ENCODE measurements at places on chromosomes 16 and 17.

DNA sequence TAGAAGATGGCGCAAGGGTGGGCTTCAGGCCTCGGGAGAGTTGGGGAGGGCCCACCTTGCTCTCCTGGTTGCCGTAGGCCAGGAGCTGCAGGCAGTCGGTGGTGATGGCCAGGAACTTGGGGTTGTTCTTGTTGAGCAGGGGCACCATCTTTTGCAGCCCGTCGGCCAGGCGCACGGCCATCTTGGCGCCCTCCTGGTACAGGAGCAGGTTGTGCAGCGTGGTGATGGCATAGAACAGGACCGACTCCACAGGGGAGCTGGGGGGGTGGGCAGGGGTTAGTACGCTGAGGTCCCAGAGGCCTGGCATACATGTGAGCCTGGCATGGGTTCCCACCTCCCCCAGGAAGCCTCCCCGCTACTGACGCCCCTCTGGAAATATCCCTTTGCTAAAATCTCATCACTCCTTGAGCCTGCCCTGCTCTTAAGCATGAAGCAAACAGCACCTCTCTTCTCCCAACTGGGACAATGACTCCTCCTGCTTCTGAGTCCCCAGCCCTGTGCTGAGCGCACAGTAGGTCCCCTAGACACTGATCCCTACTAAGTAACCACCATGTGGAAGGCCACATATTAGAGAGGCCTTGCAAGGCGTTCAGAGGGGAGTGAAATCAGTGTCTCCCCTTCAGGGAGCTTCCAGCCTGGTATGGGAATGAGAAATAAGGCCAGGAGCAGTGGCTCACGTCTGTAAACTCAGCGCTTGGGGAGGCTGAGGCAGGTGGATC lies 19.0 kb downstream of the JUP start:
- no peak for DNase-seq

DNA sequence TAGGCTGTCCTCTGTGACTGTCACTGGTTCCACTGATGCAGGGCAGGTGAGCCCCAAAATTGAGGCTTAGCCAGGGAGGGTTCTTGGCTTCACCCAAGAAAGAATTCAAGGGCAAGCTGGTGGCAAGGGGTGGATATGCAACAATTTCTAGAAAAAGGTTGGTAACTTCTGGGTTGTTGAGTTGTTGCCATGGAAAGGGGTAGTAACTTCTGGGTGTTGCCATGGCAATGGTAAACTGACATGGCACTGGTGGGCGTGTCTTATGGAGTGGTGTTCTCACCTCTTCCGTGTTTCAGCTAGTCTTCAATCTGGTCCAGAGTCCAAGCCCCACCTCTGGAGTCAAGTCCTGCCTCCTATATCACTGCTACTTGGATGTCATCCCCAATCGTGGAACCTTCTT lies 9.5 kb upstream of the GUCY2D start:
- no peak for DNase-seq

GRCh38 chr17:57407287-57408070 lies 151.2 kb downstream of the MSI2 start:
- DNase-seq: no peak

GRCh38 chr17:44266402-44267164 lies 1.4 kb downstream of the SLC4A1 start:
- no peak for DNase-seq

Data from BJ (cell line).